ENCODE measurements at places on chromosomes 12 and 14.

- peak; percentile 29 for DNase-seq
Measured at GRCh38 chr14:29028973-29029582, 262.5 kb downstream of the FOXG1 start.

DNA sequence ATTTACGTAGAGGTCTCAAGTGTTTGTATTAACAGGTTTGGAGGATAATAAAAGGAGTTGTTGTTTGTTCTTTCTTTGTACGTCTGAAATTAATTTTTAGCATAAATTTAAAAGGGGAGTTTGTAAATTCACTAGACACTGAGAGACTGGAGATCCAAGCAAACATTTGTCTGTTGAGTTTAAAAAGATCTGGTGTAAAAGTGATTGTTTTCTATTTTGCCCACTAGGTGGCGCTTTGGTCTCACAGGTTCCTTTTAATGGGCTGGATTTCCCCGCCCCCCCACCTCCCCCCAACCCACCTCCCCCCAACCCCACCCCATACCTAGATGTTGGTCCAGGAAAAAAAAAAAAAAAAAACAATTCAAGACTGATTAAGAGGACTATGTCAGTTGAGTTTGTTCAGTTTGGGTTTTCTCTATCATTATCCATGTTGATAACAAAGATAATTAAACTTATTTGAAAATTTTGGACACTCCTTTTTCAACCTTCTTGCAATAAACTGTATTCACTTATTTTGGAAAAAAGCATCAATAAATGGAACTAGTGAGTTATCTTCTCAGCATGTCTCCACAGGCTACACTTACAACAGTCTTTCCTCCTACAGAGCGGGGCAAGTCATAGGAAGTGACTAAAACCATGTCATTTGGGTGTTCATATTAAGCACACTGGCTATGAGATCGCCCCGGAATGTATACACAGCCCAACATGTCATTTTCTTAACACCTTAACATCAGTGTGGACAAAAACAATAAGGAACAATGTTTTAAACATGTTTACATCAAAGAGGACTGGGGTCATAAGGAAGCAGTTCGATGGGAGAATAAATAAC, 841.1 kb downstream of the NRXN3 start:
- DNase-seq, result peak; percentile 59

- no peak for DNase-seq
Measured at GRCh38 chr14:57413849-57414248, 23.5 kb downstream of the NAA30 start.

DNA sequence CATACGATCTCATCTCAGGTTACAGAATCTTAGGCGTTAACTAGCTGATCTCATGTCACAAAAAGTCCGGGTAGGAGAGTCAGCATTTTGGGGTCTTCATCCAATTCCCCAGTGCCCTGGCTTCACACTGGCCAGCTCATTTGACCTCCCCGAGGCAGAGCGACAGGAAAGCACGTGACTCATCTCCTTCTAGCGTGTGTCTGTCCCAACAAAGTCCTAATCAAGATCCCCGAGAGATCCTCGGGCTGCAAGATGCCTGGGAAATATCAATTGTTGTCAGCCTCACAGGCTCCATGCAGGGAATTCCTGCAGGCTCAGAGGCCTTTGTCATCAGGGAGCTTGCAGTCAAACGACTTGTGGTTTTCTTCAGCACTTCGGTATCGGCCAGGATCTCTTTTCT, 57.5 kb downstream of the ZNF664 start:
- peak; percentile 41 for DNase-seq

- no peak for DNase-seq
Measured at GRCh38 chr12:93825931-93826555, 148.9 kb downstream of the CRADD start.

GRCh38 chr12:119012179-119012578, 30.8 kb downstream of the SRRM4 start:
- no peak for DNase-seq

DNA sequence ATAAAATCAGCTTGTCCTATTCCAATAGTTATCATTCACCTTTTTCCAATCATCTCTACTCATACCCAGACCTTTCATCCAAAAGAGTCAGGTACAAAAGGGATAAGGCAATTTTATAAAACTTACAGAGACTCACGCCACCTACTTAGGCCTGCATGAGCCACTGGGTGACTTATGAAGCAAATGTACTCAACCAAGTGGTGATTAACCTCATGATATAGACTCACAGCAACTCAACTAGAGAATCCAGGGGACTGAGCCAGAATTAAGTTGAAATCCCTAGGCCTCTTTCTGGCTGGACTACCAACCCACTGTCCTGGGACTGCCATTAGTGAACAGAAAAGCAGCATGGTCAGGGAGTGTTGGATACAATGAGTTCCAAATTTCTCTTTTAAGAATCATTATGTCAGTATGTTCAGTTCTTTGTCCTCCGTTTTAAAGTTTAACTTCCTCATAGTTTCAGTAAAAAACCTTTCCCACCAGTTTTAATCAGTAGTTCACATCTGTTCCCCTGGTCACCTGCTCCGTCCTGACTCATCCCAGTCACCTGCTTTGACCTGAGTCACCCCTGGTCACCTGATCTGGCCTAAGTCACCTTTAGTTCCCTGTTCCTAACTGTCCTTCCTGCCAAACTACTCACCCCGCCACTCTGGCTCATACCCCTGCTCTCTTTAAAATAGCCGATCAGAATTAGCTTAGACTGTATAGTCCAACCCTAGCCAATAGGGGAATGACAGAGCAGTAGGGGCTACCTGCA, 36.8 kb downstream of the SPTSSA start:
- DNase-seq, result no peak

DNA sequence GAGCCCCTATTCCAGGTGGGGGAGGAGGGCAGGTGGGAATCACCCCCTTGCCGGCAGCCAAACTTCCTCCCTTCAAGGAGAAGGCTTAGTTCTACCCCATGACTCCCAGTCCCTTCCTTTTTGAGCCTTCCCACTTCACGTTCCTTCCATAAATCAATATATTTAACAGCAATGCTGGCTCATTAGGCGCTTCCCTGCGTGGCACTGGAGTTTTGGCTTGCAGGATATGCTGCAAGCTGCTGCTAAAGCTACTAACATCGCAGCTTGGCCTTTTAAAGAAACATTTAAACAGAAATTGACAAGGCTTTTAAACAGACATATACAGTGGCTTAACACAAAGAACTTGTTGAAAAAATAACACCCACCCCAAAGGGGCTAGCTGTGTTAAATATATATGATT, 308.0 kb upstream of the FKBP4 start:
- no peak for DNase-seq

GRCh38 chr14:65042731-65043372, 56.2 kb downstream of the FNTB start:
- no peak for DNase-seq

DNA sequence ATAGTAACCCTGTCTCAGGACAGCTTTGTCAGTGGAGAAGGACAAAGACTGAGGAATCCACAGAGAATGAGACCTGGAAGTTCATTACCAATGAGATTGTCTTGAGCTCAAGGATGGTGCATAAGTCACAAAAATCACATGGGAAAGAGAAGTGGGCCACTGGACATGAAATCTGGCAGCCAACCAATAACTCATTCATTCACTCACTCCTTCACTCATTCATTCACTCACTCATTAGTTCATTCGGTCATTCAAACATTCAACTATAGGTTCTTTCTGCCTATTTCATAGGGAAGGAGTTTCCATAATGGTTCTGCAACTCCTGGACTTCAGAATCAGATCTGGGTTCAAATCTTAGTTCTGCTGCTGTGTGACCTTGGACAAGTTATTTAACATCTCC, 18.2 kb upstream of the WSCD2 start:
- no peak for DNase-seq

- peak; percentile 86 for DNase-seq
Measured at GRCh38 chr14:73634011-73634833, 10.6 kb upstream of the DNAL1 start.

- DNase-seq, result no peak
Measured at GRCh38 chr12:101552277-101552676, 42.5 kb upstream of the MYBPC1 start.

GRCh38 chr14:56292970-56293369, 174.8 kb downstream of the PELI2 start:
- DNase-seq, result no peak

GRCh38 chr12:124205405-124205804, 89.5 kb upstream of the RFLNA start:
- no peak for DNase-seq

GRCh38 chr14:32820181-32820580, 118.5 kb upstream of the NPAS3 start:
- DNase-seq, result no peak

- DNase-seq, result no peak
Measured at GRCh38 chr12:44227616-44228015, 391.7 kb downstream of the TMEM117 start.

DNA sequence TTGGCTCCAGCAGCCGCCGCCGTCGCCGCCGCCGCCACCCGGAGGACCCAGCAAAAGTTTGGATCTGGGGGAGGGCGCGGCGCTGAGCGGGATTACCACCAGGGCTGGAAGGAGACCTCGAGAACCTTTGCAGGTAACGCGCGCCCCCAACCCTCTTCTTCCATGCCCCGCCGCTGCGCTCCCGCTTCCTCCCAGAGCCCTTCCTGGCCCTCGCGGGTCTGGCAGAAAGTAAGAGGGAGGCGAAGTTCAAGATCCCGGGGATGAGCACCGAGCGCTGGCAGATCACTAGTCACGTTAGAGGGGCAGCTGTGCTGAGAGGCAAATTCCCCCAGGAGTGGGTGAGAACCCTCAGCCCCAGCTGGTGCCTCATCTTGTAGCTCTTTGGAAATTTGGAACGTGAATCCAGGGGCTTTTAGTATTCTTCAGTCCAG, 3.9 kb downstream of the FLRT2 start:
- DNase-seq, result peak; percentile 28

DNA sequence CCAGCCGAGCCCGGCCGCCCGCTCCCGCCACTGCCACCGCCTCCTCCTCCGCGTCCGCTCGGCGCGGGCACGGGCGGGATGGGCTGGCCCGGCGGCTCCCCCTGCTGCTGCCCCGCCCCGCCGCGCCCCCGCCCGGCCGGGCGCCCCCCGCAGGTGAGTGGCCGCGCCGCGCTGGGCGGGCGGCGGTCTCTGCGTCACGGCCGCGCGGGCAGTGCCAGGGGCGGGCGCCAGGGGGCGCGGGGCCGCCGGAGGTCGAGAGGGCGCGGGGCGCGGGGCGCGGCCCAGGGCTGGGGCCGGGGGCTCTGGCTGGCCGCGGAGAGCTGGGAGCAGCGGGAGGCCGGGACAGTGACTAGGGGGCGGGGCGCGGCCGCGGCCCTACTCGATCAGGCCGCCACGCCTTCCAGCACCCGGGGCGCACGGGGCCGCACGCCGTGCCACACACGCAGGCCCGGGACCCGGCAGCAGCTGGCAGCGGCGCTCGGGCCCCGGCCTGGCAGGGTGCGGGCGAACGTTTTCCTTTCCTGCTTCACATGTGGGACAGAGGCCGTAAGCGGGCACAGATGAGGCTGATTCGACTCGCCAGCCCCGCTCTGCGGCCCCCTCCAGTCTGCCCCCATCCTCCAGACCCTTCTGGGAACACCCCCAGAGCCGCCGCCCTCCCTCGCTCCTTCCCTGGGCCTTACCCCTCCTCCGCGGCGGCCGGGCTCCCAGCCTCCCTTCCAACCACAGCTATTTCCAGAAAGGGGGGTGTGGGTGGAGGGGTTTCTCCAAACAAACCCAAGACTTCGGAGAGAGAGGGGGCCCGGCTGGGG, 2.4 kb upstream of the TNS2 start:
- DNase-seq, result peak; percentile 90

GRCh38 chr12:8667270-8667669, 4.6 kb upstream of the MFAP5 start:
- no peak for DNase-seq

DNA sequence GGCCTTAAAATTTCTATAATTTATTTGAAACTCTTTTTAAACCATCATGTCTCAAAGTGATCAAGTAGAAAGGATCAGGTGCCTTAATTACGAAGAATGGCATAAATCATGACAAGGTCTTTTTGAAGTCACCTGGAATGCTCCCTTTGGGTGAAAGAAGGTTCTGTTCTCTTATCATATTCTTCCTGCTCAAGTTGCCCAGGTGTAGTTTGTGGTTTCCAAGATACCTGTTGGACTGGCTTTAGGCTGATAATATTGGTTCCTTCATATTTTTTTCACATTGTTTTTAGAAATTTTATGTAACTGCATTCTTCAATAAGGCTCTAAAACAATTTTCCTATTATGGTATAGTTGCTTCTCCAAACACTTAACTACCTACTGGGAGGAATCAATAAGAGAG, 29.2 kb downstream of the RASSF3 start:
- DNase-seq, result no peak

GRCh38 chr14:63735720-63736119, 7.9 kb upstream of the SGPP1 start:
- DNase-seq, result no peak

DNA sequence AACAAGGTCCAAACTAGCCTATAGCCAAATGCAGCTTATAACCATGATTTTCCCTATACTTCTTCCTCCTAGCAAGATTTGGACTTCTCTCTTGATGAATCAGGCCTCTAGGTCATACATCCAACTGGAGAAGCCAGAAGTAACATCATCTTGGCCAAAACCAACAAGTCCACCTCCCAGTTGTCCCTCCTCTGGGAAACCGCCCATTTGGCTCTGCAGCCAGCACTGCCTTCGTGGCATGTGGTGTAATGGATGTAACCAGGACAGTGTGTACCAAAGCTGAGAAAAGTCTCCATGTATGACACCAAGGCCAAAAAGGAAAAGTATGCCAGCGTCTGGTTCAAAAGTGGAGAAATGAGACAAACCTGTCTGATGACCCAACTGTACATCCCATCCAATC, 59.3 kb upstream of the VASH1 start:
- DNase-seq, result no peak

DNA sequence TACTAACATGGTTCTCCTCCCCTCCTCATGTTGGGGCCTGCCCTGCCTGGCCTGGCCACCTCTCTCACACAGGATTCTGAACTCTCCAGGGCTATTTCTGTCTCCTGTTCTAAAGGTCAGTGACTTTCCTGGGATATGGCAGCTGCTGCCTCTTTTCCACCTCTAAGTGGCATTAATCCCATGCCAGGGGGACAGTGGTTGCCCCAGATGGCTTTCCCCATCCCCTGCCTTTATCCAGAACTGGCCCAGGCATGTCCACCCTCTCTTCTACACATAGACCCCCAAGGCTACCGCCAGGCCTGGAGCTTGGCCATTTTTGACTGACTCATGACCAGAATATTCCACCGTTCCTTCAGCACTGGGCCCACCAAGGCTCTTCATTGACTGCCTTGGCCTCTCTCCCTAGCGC, 90.4 kb downstream of the IRF2BPL start:
- DNase-seq, result no peak

DNA sequence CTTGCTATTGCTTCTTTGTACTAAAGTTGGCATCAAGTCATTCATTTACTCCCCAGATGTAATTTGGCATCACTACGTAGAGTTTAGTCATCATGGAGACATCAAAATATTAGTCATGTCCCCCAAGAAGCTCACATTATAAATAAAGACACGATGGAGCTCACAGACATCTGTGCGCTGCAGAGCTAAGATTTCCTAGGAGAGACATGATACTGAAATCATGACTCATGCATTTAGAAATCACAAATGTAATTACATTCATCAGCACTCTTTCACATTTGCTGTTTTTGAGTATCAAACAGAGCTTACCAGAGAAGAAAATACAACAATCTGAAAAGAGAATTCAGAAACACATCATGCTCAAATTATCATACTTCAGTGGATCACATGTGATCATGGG, 169.8 kb downstream of the LRIG3 start:
- no peak for DNase-seq

GRCh38 chr14:76644855-76645518, 116.3 kb upstream of the VASH1 start:
- peak; percentile 81 for DNase-seq

Data from iPS-NIHi11 (cell line).